ENCODE measurements at places on chromosomes 11 and 22.

GRCh38 chr11:61045271-61045670 lies 57.0 kb upstream of the CD5 start:
- no peak for DNase-seq

DNA sequence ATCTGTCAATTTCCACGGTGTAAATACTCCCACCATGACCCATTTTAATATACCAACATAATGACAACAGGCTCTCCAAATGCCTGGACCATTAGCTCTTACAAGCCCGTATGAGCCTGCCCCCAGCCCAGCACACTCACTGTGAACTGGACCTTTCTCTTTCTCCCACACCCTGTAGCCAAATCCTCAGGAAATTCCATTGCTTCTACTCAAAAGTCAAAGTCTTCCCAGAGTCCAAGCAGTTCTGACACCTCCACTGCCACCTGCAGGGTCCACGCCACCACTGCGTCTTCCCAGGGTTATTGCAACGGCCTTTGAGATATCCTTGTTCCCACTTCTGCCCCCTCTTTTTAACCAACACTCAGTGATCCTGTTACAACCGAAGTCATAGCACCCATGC lies 110.1 kb upstream of the ASPHD2 start:
- no peak for DNase-seq

GRCh38 chr11:33703788-33704187 lies 3.2 kb upstream of the C11orf91 start:
- no peak for DNase-seq

DNA sequence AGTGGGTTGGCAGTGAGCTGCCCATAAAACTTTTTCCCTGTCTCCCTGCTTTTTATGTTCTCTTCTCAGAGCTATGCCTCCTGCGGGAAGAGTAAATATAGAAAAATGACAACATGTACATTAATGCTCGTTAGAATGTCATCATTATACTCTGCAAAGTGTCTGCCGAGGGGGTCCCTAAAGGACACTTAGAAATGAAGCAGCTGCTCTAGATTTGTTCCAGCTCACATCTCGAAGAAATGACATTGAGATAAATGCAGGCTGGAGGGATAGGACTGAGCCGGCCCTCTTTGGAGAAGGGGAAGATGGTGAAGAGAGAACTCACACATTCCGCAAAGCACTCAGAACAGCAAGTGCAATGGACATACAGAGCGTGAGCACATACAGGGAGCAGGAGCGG lies 240.0 kb downstream of the NXPE2 start:
- no peak for DNase-seq

GRCh38 chr11:9126636-9127035 lies 35.2 kb upstream of the SCUBE2 start:
- DNase-seq: no peak

GRCh38 chr11:121592708-121593107 lies 139.9 kb upstream of the SORL1-AS1 start:
- no peak for DNase-seq

DNA sequence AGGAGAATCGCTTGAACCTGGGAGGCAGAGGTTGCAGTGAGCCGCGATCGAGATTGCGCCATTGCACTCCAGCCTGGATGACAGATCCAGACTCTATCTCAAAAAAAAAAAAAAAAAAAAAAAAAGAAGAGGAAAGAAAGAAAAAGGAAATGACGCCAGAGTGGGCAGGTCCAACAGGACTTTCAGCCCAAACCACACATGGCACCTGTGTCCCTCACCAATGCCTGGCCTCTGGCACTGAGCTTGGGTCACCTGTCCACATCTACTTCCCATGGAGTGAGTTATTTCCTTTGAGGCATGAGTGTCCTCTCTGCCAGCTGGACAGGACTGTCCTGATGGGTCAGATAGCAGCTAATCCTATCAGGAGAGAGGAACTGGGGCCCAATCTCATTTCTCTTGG lies 15.2 kb upstream of the GCAT start:
- DNase-seq: no peak

DNA sequence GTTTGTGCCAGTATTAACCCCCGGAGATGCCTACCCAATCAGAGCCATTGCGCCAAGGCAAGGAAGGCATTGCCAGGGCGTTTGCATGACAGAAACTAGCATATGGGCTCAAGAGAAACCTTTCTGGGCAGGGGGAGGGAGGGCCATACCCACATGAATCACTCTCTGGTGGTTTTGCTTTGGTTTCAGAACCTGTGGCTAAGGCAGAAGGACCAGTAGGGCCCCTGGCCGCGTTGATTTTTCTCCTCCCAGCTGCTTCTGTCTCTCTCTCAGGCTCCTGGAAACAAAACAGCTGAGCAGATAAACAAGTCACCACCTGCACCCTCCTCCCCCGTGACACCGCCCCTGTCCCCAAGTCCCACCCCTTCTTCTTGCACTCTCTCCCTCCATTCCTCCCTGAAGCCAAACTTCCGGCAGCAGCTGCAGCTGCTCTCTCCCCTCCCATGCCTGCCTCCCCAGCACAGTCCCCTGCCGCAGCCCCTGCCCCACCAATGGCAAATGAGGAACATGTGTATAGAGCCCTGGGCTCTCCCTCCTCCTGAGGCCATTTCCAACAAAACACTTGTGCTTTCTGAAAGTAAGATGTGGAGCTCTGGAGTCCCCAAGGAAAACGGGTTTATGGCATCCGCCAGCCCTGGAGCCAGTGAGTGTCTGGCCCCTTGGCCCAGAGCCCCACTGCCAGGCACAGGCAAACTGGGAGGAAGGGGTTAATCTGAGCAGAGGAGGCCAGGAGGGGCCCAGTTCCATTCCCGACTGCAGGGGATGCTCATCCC lies 39.0 kb upstream of the ADA2 start:
- peak; percentile 60 for DNase-seq

DNA sequence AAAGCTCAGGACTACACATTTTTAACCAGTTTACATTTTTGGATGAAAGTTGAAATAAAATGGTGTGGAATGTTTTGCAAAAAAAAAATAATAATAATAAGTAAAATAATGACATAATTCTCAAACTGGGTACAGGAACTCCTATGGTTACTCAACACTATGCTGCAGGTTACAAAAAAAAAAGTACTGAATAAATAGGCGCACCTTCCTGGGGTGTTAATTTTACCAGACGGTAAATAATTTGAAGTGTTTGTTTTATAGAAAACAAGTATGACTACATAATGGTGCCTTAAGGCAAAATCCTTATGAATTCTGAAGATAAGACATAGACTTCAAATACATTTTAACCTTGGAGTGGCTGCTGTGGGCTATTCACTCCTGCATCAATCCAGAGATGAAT lies 76.5 kb downstream of the RELT start:
- DNase-seq: no peak

- no peak for DNase-seq
Measured at GRCh38 chr22:20315337-20316216, 4.3 kb downstream of the DGCR6L start.

GRCh38 chr11:116461789-116462188 lies 311.0 kb downstream of the BUD13 start:
- DNase-seq: peak; percentile 19

- DNase-seq: no peak
Measured at GRCh38 chr11:63610604-63611394, 3.4 kb downstream of the PLAAT3 start.

DNA sequence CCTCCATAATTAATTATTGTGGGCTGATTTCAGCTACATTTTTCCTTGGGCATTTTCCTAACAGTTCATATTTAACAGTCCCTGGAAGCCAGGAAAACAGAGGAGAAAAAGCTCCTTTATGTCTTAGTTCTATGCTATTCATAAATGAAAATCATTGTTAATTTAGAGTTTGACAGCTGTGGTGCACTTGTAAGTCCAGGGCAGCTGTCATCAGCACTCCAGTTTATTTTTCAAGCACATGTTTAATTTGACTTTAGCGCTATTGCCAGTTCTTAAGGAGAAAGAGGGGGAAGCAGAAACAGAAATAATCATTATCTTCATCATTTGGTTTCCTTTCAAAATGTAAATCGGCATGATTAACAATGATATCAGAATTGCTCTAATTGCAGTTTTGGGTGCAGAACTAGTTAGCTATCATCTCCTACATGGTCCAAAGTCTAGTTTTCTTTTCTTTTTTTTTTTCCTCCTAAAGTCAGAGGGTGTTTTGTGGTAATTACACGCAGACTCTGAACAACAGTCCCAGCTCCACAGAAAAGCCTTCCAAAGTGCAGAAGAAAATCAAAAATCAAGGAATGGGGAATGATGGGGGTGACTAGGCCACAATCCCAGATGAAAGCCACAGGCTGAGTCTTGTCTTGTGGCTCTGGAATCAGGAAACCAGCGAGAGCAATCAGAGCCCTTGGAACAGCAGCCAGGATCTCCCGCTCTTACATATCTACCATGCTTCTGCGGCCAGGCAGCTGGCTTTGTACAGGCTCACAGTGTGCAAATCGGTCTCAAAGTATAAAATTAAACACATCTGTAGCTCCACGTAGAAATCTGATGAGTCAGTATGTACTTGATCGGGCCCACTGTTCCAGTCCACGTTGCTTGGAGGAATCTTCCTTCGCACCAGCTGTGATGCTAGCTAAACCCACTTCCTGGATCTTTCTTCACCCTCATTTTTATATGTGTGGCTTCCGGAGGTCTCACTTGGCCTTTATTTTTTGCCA lies 91.9 kb downstream of the SPON1 start:
- no peak for DNase-seq

Measured in NCI-H1436 treated with DMSO at 0.1 percent for 48 hours (cell line).